Natural killer cell treated with Interleukin-12 subunit alpha and Interleukin-12 subunit beta and Interleukin-15 and Interleukin-18, amount 100 ng/mL, for 72 hours (primary cell): ENCODE measurements at places on chromosomes 11 and 22.

- DNase-seq = no peak
Measured at GRCh38 chr22:49093192-49093880, 734.3 kb downstream of the BRD1 start.

GRCh38 chr11:84468235-84468634 lies 1158.9 kb downstream of the DLG2 start:
- DNase-seq = no peak

DNA sequence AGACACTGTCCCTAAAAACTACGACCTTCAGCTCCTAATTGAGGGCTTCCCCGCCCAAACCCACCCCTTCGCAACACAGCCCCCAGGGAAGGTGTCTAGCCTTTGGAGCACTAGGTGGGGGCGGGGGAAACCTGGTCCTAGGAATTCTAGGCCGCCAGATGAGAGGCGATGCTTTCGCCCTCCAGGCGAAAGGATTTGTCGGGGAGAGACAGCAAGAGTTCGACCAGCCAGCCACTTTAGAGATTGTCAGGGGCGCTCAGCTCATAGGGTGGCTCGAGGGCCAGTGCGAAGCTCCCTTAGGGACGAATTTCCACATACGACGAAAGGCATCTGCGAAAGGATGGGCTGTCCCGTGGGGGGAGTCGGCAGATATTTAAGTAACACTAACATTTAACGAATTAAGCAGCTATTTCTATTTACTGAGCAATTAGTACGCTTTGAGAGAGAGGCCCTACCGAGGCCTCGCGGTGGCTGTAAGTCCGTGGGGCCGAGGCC lies 5.3 kb downstream of the CD248 start:
- no peak for DNase-seq

- DNase-seq = no peak
Measured at GRCh38 chr11:121352251-121352891, 59.8 kb downstream of the SC5D start.

- no peak for DNase-seq
Measured at GRCh38 chr11:85806876-85807275, 4.1 kb downstream of the SYTL2 start.

- no peak for DNase-seq
Measured at GRCh38 chr11:44475114-44475686, 90.3 kb upstream of the CD82 start.

DNA sequence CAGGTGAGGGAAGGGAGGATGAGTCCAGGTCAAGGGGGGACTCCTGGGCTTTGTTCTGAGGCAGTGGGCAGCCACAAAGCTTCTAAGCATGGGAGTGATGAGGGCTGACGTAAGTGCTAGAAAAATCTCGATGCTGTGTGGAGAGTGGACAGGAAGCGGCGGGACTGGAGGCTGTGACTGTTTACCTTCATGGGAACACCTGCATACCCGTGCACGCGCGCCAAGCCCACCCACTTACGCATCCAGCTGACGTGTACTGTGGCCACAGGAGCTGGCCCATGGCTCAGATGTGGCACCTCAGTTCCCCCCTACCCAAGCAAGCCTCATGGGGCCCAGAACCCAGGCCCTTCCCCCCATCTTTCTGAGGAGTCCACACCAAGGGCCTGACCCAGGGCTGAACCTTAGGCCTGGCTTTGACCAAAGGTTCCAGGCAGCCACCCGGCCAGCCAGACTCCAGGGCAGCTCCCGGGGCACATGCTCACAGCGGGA lies 14.0 kb downstream of the MYRF start:
- DNase-seq = no peak

DNA sequence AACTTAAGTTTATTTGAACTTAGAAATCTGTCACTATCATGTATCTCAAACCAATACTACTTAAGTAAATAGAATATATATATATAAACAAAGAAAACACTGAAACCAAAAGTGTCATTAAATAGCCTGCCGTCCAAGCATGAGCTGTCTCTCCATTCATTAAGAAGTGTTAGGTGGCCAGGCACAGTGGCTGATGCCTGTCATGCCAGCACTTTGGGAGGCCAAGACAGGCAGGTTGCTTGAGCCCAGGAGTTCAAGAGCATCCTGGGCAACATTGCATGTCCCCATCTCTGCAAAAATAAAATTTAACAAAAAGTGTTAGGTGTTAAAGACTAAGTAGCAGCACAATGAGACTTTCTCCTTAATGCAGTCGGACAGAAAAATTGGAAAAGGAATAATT lies 14.0 kb downstream of the CD6 start:
- DNase-seq = no peak

- no peak for DNase-seq
Measured at GRCh38 chr22:30038219-30038618, 42.0 kb upstream of the HORMAD2 start.

- no peak for DNase-seq
Measured at GRCh38 chr11:119266063-119266462, 50.9 kb downstream of the MCAM start.

GRCh38 chr11:72668629-72669347 lies 5.4 kb downstream of the PDE2A start:
- DNase-seq = no peak

- no peak for DNase-seq
Measured at GRCh38 chr11:91187314-91187713, 964.5 kb upstream of the CHORDC1 start.

- DNase-seq = peak; percentile 26
Measured at GRCh38 chr22:26593763-26594162, 3.8 kb upstream of the TPST2 start.

DNA sequence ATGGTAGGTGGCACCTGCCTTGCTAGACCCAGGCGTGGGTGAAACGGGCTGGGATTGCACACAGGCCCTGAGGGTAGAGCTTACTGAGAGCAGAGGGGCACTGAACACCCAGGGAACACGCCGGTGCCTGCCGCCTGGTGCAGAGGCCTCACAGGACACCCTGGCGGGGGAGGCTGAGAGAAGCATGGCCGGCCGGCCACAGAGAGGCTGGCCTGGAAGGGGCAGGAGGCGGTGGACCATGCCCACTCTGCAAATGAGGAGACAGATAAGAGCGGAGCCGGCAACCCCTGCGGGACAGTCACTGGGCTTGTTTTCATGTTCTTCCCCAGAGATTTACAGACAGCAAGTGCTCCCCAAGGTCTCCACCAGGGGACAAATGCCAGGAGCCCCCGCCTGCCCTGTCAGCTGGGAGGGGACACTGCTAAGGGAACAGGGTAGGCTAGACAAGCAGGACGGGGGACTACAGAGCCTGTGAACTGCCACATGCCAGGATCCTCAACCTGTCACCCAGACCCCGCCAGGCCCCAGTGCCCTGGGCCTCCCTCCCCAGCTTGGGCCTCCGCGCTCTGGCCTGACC lies 38.5 kb upstream of the TCF20 start:
- DNase-seq = no peak

DNA sequence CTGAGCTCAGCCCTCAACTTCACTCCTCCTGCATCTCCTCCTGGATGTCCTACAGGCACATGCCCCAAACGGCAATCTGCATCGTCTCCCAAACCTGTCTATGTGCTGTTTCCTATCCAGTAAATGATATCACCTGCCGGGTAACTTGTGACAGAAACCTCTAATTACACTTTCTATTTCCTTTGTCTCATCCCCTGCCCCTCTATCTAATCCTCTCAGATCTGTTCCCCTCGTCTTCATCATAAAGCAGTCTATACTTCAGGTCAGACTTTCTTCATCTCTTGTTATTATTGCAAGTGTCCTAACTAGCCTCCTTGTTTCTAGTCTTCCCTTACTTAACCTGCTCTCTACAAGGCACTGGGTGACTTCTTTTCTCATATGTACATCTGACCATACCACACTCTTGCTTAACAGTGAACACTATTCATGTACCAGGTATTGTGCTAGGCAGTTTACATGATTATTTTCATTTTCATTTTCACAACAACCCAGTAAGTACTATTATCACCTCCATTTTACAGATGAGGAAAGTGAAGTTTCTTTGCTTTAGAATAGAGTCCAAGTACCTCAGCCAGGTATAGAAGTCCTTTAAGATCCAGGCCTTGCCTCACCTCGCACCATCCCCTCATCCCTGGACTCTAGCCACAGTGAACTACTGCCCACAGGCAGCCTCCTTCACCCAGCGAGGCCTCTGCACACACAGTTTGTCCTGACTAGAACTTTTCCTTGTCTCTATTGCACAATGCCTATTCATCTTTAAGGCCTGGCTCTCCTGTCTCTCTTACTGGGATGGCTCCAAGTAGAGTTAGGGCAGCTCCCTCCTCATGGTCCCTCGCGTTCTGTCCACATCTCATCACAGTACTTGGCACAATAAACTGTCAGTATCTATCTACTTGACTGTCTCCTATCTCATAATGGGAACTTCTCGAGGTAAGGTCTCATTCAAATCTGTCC lies 22.1 kb upstream of the UCP3 start:
- no peak for DNase-seq

- no peak for DNase-seq
Measured at GRCh38 chr11:43234881-43235280, 76.9 kb upstream of the API5 start.

- DNase-seq = no peak
Measured at GRCh38 chr22:41364955-41365354, 16.8 kb upstream of the TEF start.

GRCh38 chr11:69203381-69203780 lies 47.6 kb downstream of the SMIM38 start:
- no peak for DNase-seq

- no peak for DNase-seq
Measured at GRCh38 chr11:10604340-10604748, 35.9 kb upstream of the LYVE1 start.

- no peak for DNase-seq
Measured at GRCh38 chr11:43138621-43139140, 173.1 kb upstream of the API5 start.

GRCh38 chr22:29882716-29883044 lies 294 bp upstream of the MTMR3 start:
- no peak for DNase-seq

DNA sequence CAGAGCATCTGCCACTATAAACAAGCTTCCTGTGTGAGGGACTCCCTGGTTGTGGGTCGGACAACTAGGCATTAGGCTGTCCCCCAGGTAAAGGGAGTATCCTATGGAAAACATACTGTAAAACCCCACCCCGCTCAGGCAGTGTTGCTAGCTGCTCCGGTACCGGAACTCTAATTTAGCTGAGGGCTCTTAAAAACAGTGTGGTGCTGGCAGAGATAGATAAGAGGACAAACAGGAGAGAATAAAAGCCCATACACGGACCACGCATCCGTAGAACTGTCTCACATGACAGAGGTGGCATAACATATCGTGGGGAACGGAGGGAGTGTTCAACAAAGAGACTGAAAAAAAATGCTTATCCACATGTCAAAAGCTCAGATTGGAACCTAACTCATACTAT lies 3.4 kb upstream of the MOGAT2 start:
- no peak for DNase-seq

DNA sequence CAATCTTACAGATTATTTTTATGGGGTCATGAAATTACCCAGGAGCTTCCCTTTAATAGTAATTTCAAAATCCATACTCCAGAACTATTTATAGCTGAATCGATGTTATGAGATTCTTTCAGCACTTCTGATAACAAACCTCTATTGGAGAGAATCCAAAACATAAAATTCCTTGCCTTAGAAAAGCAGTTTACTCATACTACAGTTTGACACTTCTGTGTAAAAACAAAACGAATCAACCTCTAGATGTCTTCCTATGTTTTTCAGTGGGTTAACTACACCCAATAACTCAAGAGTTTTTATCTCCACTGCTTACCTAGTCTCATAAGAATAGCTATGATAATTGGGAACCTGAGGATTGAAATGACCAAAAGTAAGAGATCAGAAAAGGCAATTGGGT lies 35.6 kb downstream of the KIF18A start:
- DNase-seq = no peak

DNA sequence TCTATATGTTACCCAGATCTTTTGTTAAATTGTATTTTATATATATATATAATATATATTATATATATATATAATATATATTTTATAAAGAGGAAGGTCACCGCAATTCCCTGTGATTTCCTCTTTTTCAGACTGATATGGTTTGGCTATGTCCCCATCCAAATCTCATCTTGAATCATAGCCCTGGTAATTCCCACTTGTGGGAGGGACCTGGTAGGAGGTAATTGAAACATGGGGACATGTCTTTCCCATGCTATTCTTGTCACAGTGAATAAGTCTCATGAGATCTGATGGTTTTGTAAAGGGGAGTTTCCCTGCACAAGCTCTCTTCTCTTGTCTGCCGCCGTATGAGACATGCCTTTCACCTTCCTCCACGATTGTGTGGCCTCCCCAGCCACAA lies 157.6 kb downstream of the RAB38 start:
- no peak for DNase-seq

DNA sequence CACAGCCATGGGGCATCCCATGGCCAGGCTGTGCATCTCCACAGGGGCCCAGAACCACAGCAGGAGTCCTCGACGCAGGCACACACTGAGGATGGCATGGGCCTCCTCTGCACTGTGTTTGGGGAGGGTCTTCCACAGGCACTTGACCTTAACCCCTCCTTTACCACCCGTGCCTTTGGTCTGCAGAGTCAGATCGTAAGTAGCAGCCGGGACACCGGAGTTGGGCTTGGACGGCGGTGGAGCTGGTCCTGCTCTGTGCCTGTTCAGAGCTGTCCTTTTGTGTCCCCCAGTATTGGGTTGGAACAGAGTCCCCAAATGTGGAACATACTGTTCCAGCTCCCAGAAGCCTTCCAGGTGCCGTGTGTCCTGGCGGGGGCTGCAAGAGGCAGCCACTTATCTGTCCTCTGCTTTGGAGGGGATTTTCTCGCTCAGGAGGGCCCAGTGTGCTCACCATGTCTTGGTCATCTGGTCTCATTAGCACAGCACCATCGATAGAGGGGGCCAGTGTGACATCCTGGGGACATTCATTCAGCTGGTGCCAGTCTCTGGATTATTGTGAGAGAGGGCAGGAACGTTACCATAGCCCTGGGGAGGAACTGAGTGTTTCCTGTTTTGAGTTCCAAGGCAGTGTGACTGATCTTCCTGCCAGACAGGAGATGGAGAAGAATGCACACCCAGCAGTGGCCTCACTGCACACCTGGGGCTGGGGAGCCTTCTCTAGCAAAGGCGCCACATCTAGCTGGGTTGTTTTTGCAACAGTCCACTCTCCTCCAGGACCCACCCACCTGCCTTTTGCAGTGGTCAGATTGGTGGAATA lies 12.4 kb downstream of the CRELD2 start:
- DNase-seq = no peak

DNA sequence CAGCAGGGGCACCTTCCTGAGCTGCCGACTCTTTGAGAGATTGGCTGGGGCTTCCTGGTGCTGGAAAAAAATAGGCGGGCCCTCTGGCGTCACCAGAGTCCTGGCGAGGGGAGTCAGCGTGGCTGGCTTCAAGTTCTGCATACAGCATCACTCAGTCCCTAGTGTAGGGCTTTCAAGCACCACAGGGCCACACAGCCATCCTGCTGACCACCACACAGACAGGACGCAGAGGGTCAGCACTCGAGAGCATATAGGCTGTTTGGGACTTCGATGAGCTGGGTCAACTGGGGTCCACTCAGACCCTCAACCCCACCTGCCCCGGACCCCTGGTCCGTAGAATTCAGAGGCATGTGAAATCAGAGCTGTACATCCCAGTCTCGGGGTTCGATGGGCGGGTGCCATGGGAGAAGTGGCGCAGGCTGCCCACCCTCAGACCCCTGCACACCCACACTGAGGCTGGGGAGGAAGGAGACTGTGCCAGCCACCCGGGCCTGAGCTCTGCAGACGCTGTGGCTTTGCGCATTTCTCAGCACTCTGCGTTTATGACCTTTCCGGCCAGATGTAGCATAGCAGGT lies 1131.9 kb downstream of the BRD1 start:
- DNase-seq = no peak
